ENCODE measurements at places on chromosomes 2 and 18.

DNA sequence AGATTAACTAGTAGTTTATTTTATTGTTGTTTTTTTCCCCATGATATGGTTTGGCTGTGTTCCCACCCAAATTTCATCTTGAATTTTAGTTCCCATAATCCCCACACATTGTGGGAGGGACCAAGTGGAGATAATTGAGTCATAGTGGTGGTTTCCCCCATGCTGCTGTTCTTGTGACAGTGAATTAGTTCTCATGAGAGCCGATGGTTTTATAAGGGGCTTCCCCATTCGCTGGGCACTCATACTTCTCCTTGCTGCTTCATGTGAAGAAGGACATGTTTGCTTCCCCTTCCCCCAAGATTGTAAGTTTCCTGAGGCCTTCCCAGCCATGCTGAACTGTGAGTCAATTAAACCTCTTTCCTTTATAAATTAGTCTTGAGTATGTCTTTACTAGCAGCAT is 36.5 kb downstream of the GALNT14 start:
- DNase-seq, result no peak

DNA sequence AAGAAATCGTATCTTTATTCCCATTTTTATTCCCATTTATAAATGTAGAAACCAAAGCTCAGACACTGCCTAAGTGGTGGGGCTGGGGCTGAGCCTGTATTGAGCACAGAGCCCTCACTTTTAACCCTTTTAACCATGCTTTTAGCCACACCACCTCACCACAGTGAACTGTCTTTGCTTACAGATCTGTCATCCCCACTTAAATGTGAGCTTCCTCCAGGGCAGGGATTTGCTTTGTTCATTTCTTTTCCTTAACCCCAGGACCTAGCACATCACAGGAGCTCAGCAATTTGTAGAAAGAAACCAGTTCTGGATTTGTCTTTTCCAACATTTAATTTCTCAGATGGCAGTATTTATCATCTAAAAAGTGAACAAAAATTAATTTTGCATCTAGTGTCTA is 2.2 kb downstream of the BOD1L2 start:
- no peak for DNase-seq

DNA sequence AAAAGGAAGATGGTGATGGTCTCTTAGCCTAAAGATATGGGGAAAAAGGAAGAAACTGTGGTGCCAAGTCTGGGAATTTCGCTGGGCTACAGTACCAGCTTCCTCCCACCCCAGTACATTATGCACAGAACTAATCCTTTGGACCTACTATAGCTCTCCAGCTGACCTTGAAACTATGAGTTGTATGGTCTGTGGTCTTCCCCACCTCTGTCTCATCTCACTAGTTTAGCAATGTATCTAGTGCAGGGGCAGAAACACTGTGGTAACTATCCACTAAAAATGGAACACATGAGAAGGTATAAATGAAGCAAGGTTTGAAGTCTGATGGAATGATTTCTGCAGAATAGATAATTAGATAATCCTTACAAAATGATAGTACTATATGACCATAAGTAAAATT is 190.4 kb upstream of the CCDC150 start:
- no peak for DNase-seq

- DNase-seq, result no peak
Measured at GRCh38 chr2:177543007-177543760, 150.6 kb downstream of the AGPS start.
